Nucleus accumbens (tissue), 56 donors: ENCODE measurements at places on chromosomes 2 and 18.

GRCh38 chr18:3008541-3008940 is 4.4 kb downstream of the LPIN2 start:
- no peak for DNase-seq

GRCh38 chr2:232973796-232974195 is 39.3 kb downstream of the NGEF start:
- no peak for DNase-seq

DNA sequence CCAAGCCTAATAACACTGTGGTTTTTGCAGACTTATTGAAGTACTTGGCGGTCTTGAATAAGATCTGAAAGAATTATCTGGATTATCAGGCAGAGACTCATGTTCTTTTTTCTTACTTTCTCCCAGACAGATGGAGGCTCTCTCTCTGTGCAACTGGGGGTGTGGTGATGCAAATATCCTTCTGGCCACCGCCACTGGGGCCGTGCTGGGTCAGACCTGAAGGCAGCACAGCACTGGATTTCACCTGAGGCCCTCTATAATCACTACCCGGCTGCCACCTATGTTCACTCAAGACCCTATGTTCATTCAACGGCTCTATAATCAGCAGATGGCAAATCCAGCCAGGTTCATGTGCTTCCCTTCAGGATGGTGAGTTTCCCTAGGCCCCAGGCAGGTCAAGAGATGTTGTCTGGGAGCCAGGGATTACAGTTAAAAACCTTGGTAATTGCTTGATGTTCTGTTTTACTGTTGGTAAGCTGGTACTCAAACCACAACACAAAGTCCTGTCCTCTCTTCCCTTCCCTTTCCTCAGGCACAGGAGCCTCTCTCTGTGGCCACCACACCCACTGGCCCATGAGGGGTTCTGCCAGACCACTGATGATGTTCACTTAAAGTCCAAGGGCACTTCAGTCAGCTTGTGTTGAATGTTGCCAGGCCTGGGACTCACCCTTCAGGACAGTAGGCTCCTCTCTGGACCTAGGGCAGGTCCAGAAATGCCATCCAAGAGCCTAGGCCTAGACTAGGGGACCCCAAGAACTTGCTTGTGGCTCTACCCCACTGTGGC is 205.3 kb upstream of the GCFC2 start:
- DNase-seq = no peak

GRCh38 chr2:47109007-47109375 is 46.1 kb downstream of the STPG4 start:
- DNase-seq = no peak

DNA sequence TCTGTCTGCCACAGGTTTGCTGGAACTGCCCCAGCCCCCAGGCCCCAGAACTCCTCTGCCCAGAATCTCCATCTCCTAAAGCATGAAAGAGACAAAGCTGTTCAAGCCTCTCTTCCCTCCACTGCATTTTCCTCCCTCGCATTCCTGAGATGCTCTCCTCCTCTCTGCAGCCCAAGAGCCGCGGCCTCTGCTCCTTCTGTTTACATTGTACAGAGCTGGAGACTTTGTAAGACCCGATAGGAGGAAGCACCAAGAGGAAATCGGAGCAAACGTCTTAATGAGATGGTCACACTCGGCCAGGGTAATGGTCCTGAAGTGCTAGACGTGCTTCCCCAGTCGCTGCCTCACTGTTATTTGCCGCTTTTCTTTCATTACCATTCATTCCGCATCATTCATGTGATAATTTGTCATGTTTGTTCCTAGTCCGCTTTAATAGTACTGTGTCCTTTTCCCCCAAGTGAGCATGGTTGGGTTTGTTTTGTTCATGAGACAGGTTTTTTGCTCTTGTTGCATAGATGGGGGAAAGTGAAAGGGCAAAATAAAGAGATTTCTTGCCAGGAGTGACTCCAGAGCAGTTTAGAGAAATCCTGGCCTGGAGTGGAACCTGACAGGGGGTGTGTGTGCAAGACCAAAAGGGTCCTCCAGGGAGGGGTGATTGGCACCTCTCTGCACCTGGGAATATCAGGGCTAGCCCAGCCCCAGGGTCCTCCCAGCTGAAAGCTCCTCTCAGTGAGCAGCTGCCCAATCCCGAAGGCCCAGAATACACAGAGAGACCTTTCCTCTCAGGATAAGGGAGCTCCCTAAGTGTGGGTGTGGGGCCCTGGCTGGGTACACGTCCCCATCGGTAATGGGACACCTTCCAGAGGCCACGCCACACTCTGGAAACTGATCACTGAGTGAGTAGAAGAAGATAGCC is 44.9 kb upstream of the ID2 start:
- DNase-seq = no peak

GRCh38 chr2:135512099-135512498 is 18.9 kb downstream of the ZRANB3 start:
- no peak for DNase-seq

GRCh38 chr2:146388757-146389156 is 1456.1 kb upstream of the ACVR2A start:
- no peak for DNase-seq

GRCh38 chr2:107094450-107094986 is 208.6 kb upstream of the ST6GAL2 start:
- DNase-seq = no peak

DNA sequence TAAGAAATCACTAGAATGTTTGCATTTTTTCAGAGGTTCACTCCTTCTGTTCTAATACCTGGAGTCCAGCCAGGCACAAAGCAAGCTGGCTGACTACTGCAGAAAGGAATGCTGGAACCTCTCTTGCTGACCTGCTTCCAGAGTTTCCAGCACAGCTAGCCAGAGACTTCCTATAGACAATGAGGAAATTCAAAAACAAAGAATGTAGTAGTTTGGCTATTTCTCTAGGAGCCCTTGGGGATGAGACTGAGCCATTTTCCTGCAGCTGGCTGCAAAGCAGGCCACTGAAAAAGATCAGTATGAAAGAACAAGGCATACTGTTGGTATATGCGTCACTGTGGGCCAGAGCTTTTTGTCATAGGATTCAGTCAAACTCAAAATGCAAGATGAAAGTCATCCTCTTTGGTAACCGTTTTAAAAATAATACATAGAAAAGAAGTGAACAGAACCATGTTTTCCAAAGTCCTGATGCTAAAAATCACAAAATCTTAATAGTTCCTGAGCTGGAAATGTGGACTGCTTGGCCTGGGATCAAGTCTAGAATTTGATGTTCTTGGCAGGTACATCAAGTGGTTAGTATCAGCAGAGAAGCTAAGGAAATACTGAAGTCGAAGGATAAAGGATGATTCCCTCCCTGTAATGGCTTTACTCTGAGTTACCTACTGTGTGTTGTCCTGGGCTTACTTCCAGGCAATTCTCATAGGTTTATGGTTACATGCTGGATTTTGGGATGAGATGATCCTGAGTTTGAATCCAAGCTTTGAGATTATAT is 9.0 kb upstream of the DSEL start:
- DNase-seq = peak; percentile 10

DNA sequence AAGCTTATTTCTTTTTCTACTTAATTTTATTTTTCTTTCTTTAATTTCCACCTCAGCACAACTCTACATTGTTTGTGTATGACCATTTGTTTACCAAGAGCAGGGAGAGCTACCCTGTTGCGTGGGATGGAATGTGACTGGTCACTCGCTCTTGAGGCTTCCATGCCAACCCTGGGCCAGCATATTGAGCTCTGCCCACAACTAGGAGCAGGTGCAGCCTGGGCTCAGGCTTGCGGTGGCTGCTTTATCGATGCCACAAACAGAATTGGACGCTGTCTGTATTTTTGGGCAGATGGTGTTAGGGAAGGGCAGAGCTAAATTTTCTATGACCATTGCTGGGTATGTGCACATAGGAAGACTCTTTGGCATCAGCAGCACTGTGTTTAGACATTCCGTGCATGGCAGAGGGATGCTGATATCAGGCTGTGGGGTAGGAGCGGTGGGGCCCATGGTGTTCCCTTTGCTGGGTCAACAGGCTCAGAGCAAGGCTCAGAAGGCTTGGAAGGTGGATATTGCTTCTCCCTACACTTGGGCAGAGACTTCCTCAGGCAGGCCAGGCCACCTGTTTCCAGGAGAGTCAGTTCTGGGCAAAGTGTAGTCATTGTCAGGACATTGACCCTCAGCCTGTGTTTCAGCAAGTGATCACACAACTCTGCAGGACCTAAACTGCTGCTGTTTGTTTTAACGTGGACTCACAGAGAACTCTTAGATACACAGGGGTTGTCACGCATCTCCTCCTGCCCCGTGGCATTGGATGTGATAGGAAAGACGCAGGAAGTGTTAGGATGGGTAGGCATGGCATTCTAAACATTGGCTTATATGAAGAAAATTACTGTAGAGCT is 40.2 kb downstream of the TMEM182 start:
- DNase-seq = no peak

DNA sequence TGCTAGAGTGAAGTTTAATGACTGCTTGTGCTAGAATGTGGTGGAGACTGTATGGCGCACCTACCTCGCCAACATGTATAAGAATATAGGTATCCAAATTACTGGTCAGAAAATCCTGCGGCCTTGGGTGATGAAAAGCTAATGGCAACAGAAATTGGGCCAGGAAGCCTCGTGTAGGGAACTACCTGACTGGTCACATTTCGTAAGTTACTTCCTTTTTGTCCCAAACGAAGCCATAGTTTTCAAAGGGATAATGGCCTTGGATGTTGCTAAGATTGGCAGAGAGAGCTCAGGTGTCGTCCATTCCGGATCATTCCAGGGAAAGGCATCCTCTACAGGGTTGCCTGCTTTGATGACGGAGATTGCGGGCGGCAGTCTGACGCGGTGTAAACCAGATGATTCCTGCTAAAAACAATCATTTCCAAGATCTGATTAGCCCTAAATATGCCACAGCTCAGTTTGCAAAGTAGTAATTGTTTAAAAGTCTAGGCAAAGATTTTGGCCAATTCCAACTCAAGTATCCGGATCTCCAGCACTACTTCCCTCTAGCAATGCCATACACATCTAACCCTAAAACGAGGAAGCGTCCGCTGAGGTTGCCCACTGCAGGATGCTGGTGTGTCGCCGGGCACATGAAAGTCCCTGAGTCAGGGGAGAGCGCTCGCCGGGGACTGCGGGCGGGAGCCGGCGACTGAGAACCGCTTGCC is 708 bp upstream of the MALT1 start:
- DNase-seq = no peak

DNA sequence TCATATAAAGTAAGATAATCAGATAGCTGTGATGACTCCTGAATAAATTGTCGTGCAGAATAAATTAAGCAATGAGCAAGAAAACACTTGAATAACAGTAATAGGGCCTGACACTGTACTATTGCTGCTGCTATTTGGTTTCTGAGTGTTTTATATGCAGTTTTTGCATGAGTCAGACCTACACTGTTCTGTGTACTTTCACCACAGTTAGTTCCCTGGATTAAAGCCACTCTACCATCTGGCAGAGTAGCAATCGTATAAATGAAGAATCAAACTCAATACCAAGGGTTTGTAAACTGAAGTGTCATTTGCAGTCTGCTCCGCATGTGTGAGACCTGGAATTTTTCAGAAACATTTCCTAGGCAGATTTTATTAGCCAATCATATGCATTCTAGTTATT is 398.6 kb upstream of the CDH7 start:
- DNase-seq = no peak

GRCh38 chr18:7696780-7697179 is 129.7 kb downstream of the PTPRM start:
- no peak for DNase-seq

GRCh38 chr2:43421194-43421593 is 174.6 kb downstream of the THADA start:
- no peak for DNase-seq

GRCh38 chr18:22168360-22168921 is 948 bp upstream of the GATA6 start:
- DNase-seq = no peak

DNA sequence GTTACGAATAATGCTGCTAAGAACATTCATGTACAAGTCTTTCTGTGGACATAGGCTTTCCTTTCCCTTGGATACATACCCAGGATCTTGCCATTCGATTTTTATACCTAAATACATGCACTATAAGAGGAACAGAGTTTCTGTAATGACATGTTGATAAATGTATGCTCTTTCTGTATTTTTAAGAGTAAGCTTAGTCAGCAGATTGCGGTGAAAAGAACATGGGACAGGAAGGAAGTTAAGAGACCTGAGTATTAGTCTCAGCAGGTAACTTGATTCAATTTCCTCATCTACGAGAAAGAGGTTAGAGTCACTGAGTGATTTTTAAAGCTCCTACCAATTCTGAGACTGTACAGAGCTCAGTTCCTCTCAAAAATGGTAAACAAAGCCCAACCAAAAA is 2.6 kb upstream of the TLK1 start:
- no peak for DNase-seq

DNA sequence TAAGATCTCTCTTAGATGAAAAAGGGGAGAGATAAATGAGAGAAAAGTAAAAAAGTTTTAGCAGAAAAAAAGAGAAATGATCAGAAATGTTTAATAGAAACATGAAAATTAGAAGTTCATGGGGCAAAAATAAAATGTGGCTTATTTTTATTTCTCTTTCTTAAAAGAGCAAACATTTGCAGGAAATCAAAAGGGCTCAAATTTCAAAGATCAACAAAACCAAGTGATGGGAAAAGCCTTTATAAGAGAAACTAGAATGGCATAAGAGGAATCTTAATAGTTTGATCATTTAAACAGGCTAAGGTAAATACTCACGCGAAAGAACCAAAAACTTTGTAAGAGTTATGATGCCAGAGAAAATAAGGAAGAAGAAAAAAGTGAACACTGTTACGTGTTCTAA is 23.3 kb upstream of the DAW1 start:
- DNase-seq = no peak

DNA sequence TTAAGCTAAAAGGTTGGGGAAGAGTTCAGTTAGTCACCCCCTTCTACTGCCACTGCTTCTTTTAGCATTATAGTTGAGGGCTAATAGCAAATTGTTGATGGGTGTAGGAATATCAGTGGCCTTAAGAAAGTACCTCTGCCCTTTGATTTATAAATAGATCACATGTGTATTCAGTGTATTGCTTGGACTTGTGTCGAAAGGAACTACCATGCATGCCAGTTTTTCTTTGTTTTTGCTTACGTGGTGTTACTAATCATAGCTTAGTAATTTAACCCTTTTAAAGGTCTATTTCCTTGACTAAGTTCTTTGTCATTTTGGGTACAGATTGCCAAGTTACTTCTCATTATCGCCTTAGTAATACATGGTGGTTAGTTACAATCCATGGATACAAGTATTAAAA is 85.6 kb downstream of the MIB1 start:
- DNase-seq = no peak

GRCh38 chr2:122239440-122239839 is 484.0 kb downstream of the TSN start:
- DNase-seq = no peak

DNA sequence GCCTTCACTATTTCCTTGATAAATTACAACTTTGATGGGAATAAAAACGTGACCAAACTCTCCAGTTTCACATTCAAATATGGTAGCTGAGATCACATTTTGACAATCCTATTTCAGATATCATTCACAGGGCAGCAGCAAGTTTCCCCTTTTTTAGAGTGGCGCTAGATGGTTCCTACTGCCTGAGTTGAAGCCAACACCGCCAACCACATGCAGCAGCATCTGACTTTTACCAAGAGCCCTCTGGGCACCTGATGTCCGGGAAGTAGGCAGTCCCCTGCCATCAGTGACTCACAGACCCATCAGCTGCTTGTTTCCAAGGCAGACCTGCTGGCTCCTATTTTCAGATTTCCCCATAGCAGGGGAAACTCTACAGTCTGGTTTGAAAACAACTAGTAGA is 4.0 kb upstream of the MREG start:
- no peak for DNase-seq

GRCh38 chr18:62521082-62521481 is 1.7 kb upstream of the ZCCHC2 start:
- DNase-seq = no peak

GRCh38 chr18:75101916-75102315 is 107.0 kb downstream of the PTGR3 start:
- DNase-seq = no peak

GRCh38 chr2:134583462-134583861 is 135.3 kb downstream of the TMEM163 start:
- DNase-seq = no peak
